Stimulated activated CD8-positive, alpha-beta memory T cell treated with anti-CD3 and anti-CD28 coated beads, Interleukin-4, amount 100 ng/mL, for 4 hours (primary cell): ENCODE measurements at places on chromosomes 3 and 15.

DNA sequence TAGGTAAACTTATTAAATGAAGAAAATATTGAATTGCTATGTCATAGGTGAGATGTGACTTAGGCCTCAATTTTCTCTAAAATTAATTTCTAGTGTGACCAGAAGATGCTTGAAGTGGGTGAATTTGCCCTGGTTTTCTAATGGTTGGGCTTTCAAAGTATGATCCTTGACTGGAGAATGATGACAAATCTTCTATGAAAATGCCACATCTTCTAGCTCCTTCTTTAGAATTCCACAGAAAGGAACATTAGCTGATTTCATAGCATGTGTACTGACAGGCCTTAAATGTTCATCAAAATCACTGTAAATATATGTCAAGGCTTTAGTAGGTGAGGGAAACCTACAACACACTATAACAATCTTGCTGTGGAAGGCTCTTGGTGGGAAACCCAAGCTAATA, 8.9 kb downstream of the ABI3BP start:
- no peak for DNase-seq

DNA sequence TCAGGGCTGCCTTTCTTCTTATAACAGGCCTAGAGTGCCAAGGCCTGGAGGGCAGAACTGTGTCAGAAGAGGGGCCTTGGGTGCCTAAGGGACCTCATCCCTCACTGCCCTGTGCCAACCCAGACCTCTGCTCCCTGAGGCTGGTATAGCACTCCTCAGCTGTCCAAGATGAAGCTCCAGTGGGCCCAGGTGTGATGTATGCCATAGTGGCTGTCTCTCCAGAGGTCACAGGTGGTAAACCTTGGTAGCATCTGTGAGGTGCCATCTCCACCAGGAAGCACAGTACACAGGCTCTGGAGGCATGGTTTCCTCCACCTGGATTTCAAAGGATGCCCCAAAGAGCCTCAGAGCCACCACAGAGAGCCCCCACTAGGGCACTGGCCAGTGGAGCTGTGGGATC, 12.3 kb upstream of the KLHL40 start:
- DNase-seq, result no peak

- no peak for DNase-seq
Observed at GRCh38 chr3:177367788-177368187, 170.5 kb upstream of the TBL1XR1 start.

- no peak for DNase-seq
Observed at GRCh38 chr15:59896663-59897074, 107.4 kb upstream of the FOXB1 start.

DNA sequence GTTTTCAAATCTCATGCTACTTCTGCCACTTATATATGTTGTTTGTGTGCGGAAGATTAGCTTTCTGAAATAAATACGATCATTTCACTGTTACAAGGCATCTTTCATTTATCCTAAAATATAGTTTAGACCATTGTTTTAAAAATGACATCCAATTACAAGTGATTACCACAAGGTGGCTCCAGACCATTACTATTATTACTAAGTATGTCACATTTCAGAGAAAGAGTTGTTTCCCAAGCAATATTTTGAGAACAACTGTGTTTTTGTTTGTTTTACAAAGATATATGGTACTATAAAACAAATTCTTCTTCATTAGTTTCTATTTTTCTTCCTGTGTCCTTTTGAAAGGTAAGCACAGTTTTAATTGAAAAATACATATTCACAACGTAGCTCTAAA, 136.0 kb upstream of the RAP2B start:
- no peak for DNase-seq

DNA sequence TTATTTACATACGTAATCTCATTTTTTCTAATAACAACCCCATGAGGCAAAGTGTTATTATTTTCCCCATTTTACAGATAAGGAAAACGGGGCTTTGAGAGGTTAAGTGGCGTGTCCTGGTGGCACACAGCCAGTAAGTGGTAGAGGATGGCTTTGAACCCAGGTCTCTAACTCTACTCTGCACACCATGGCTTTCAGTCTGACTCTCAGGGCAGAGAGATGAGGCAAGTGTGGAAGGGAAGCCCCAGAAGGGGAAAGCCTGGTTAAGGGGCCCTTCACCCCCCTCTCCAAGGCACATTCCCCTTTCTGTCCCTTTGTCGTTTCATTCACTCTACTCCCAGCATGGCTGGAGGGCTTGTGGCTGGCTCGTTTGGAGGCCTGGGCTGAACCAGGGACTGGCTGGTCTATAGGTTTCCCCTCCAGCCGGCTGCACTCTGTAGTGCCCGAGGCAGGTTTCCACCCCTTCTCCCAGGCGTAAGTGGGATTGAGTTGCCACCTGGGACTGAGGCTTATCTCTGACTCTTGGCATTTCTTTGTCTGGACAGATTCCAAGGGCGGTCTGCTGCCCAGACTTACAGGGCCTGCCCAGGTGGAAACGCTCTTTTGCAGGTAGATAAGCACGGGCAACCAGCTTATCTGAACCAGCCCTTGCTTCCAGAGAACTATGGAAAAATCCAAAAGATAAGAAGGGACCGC, 12.1 kb downstream of the SEMA4B start:
- DNase-seq, result no peak

- no peak for DNase-seq
Observed at GRCh38 chr15:63626955-63627354, 29.8 kb downstream of the FBXL22 start.

DNA sequence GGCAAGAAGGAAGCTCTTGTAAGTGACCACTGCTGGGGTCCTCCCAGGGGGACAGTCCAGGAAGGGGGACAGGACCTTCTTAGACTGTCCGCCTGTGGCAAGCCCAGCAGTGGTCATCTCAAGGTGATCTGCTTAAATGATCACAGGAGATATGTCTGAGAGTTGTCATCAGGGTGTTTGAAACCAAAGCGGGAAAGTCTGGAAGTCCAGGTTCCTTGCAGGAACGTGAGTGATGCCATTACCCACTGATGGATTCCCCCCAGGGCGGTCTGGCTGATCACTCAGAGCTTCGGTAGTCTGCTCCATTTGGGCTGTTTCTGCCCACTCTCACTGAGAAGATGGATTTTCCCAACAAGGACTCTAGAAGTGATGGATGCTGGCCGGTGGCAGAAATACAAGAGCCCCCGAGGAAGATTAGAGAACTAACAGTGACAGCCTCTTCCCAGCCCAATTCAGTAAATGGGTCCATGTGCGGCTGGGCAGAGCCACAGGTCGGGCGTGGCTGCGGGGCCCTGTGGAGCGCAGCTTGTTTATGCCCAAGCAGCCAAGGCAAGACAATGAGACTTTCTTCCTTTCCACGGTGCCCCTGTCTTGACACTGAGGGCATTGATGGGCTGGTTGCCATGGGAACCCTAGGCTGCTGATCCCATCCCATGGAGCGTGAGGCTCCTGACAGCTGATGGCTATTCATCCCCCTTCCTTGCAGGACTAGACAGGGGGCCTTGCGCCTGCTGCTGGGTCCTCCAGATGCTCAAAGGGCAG, 9.5 kb downstream of the PCSK6 start:
- DNase-seq, result no peak

GRCh38 chr3:5616873-5617272, 429.4 kb downstream of the EDEM1 start:
- no peak for DNase-seq

GRCh38 chr3:170982733-170983132, 43.8 kb downstream of the SLC2A2 start:
- no peak for DNase-seq
